ENCODE measurements at places on chromosomes 7 and 10. TPM values are rescaled to one million over a fixed set of nuclear protein-coding genes. Genes with fewer than 3 reads are reported as not detected.

- DNase-seq, result no peak
Measured at GRCh38 chr10:131452926-131453720, 141.6 kb upstream of the TCERG1L start.

ZNF479 gene
- not detected for total RNA-seq

VWDE gene
- 14.2 TPM for total RNA-seq

LIPK gene
- not detected for total RNA-seq

- no peak for DNase-seq
Measured at GRCh38 chr10:89235073-89235798, 16.3 kb downstream of the LIPA start.

- DNase-seq, result no peak
Measured at GRCh38 chr10:680146-680545, 9.3 kb downstream of the DIP2C start.

GRCh38 chr10:96497391-96497790, 16.3 kb downstream of the TLL2 start:
- no peak for DNase-seq

- DNase-seq, result no peak
Measured at GRCh38 chr10:43193496-43194080, 55.3 kb downstream of the CSGALNACT2 start.

PON1 gene
- not detected for total RNA-seq

GRCh38 chr10:63887023-63887589, 365.9 kb downstream of the REEP3 start:
- DNase-seq, result no peak

DNA sequence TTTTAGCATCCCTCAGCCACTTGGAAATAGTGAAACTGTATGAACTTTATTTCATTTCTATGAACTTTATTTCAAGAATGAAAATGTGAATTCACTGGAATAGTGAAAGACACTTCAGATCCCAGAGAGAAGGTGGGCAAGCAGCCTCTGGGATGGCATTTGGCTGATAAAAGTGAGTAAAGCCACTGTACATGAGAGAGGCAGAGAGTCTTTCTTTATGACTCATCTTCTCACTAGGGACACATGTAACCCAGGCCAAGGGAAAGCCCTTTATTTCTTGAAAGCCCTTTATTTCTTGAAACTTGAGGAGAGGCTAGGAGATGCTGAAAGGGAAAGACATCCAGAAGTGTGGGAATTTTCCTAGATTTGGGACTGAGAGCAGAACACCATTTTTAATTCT, 148.9 kb upstream of the SMIM30 start:
- peak; percentile 10 for DNase-seq

DNA sequence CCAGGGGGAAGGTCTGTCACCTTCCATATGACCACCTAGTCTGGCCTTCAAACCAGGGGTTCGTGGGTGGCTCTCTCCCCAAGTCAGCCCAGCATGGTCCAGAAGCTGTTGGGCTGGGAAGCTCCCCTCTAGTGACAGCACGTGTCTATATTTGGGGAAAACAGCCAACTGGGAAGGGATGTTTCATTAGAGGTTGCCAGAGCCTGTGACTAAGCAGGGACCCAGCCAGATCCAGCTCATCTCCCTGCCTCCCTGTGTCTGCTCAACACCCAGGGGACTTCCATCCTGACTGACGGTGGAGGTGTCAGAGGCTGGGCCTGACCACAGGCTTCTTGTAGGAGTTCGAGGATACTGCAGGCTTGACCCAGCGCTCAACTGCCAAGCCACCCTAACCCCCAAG, 10.5 kb downstream of the STYXL1 start:
- peak; percentile 52 for DNase-seq

C10orf105 gene
- total RNA-seq, result not detected

- DNase-seq, result no peak
Measured at GRCh38 chr7:44808914-44809393, 12.5 kb downstream of the PPIA start.

GRCh38 chr7:24279512-24279911, 4.5 kb upstream of the NPY start:
- DNase-seq, result no peak

DNA sequence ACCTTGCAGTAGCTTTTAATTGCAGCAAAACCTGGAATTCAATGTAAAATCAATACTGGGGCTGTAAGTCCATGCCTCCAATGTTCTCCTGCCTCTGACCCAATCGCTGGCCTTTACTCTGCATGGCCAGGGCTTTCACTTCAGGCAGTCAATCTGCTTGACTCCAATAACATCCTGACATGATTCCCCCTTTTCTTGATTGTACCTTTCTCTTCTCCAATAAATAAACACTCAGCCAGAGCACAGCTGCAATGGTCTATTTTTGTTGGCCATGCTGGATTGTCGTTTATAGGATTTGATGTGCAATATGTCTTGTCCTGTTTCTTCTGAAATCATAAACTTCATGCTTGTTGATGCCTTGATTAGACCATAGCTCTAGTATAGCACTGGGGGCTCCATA, 97.8 kb upstream of the COL1A2 start:
- DNase-seq, result no peak

NT5C3A gene
- 28.3 TPM for total RNA-seq

- DNase-seq, result peak; percentile 20
Measured at GRCh38 chr10:103111031-103111917, 81.8 kb downstream of the NT5C2 start.

TAF6 gene
- 55.3 TPM for total RNA-seq

GRCh38 chr10:58856508-58857240, 319.8 kb upstream of the PHYHIPL start:
- peak; percentile 78 for DNase-seq

ANKRD30A gene
- not detected for total RNA-seq

GRCh38 chr7:117552660-117553059, 72.8 kb downstream of the CFTR start:
- DNase-seq, result no peak

- peak; percentile 0 for DNase-seq
Measured at GRCh38 chr7:70093205-70093904, 495.1 kb downstream of the AUTS2 start.

GRM8 gene
- total RNA-seq, result not detected

DNA sequence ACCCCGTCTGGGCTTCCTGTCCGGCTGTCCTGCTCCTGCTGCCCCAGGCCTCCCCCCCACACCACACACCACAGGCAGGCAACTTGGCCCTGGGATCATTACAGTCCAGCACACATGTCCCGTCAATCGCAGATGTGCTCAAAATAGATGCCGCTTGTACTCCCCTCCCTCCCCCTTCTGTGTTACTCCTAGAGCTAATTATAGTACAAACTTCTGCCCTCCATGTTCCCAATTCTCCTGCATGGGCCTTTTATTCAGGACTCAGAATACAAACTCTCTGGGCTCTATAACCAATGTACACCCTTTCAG, at the start of gene SYNPO2L:
Gene SYNPO2L (minus strand): TSS at position 40 of the 309 bp plus-strand sequence. CDS start 107 bp downstream, outside the sequence.
- no peak for DNase-seq

DNA sequence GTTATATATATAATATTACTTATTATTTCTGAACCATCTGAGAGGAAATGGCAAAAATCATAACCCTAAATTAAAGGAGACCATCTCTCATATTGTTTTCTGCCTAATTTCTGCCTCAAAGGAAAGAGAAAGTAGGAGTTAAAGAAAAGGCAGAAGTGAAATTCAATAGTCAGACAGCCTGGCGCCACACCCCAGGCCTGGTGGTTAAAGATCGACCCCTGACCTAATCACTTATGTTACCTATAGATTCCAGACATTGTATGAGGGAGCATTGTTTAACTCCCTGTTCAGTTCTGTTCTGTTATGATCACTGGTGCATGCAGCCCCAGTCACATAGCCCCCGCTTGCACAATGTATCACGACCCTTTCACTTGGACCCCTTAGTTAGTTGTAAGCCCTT, 24.9 kb upstream of the CHST3 start:
- no peak for DNase-seq

GRCh38 chr10:114761205-114762193, 60.1 kb upstream of the FHIP2A start:
- DNase-seq, result no peak

ODAD2 gene
- 0.29 TPM for total RNA-seq

SFRP5 gene
- total RNA-seq, result not detected

GRCh38 chr7:129780974-129781927, 169.7 kb downstream of the NRF1 start:
- no peak for DNase-seq

DNA sequence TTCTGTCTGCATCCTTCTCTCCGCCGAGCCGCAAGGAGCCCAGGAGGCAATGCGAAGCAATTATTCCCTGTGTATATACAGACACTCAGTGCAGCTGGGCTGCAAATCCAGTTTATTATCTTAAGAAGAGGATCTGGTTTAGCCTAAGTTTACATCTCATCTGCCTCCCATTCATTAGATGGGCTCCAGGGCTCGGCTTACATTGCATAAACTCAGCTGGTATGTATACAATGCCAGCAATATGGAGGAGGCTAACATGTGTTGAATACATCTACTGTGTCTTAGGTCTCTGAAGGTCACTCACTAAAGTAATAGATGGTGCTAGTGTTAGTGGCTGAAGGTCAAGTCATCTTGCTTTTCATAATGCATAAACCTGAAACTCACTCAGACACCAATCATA, 996.8 kb downstream of the KCNMA1 start:
- DNase-seq, result no peak

ATXN7L1 gene
- 5.8 TPM for total RNA-seq

ASAH2B gene
- total RNA-seq, result 9.5 TPM

DNA sequence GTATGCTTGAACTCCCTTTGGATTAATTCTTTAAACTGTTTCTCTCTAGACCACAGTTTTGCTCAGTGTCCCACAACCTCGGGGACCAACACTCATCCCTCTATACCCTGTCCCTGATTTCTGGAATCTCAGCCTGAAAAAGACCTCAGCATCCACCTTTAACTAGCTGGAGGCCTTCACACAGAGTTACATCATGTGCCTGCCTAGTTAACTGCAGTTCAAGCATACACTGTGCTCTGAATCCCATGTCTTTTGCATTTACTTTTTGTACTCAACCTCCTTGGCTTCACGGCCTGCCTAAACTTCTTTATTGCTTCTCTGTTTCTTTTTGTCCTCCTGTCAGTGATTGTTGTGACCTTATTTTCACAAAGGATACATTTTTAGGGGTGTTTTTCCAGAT, 66.7 kb downstream of the PRKG1 start:
- DNase-seq, result no peak

DNA sequence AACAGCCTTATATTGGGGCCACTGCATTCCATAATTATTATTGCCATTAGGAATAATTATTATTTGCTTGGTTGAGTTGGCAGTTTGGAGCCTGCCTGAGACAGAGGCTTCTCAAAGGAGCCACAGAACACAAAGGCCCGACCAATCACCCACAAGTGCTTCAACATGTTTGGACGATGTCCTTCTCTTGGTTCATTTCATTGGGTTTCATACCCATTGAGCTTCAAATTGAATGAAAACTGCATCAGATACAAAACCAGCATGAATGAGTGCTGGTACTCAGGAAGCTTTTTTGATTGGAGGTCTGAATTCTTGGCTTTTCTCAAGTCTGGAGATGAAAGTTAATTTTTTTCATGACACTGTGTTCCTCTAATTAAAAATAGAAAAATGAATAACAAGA, 168.3 kb downstream of the CREB5 start:
- DNase-seq, result peak; percentile 54

- DNase-seq, result no peak
Measured at GRCh38 chr7:25759286-25759685, 392.7 kb upstream of the NFE2L3 start.

GRID1 gene
- total RNA-seq, result under 0.01 TPM

ATOH7 gene
- total RNA-seq, result not detected

DNA sequence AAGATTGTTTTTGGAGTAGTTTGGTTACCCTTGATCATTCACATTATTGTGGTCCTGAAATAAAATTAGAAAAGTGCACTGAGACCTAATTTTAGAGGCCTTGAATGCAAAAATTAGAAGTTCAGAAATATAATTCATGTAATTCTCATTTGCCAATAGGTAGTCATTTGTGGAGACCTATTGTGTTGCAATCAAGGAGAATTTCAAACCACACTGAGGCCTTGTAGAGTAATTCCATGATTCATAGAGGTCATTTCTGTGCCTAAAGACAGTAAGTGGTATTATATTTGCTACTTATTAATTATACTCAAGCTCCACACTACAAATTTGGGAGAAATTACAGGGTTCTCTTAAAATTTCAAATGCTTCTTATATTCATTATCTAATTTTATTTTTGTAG, 946.8 kb upstream of the POT1 start:
- peak; percentile 35 for DNase-seq

GRCh38 chr10:27134371-27134770, 19.8 kb downstream of the YME1L1 start:
- no peak for DNase-seq

DNA sequence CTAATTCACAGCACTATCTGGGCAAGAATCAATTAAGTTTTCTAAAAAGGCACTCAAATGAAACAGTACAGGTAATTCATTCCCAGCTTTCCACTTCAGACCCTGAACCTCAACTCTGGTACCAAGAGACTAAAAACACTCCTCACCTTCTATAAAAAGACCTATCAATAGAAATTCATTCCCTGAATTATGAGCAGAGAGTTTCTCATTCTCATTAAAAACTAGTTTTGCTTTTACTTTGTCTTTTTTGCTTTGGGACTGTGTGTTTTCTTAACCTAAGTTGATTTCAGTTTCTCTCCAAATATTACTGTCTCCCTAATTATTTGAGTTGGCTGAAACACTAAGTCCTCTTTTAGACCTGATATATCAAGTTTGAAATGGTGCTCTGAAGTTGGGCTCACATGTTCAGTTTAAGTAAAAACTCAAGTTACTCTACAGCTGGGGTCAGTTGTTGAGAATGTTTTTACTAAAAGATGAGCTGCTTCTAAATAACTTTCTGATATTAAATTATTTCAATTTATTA, 189.5 kb downstream of the JAZF1 start:
- DNase-seq, result no peak

ZNF783 gene
- total RNA-seq, result 17.3 TPM

GRCh38 chr7:24871770-24872169, 108.2 kb downstream of the OSBPL3 start:
- DNase-seq, result no peak

CYP3A4 gene
- not detected for total RNA-seq

GBX1 gene
- total RNA-seq, result not detected

MACC1 gene
- 3.0 TPM for total RNA-seq

TET1 gene
- 1.8 TPM for total RNA-seq

- DNase-seq, result no peak
Measured at GRCh38 chr7:112383671-112384417, 66.4 kb upstream of the IFRD1 start.

DNA sequence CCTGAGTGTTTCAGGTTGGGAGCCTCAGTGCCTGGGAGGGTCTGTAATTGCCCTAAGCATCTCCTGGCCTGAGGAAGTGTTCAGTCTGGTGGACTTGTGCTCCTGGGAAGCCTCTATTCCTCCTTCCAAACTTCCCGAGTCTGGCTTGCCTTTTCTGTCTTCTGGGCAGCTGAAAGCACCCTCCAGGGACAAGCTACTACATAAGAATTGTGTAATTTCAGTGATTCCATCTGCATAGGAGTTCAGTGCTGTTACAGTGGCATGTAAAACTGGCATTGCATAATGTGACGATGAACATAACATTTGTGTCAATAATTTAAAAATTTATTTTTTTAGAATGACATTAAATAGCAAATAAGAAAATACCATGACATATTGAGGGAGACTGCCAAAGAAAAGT, 109.3 kb downstream of the AOAH start:
- DNase-seq, result no peak
